CD4-positive, alpha-beta T cell treated with Interleukin-4 for 1 hour (primary cell): ENCODE measurements at places on chromosomes 4 and X.

- DNase-seq, result no peak
Observed at GRCh38 chr4:158094413-158095134, 78.3 kb downstream of the GASK1B start.

- DNase-seq, result no peak
Observed at GRCh38 chrX:54994668-54995351, 822 bp upstream of the PFKFB1 start.

- no peak for DNase-seq
Observed at GRCh38 chr4:124025428-124025827, 628.8 kb downstream of the SPRY1 start.

DNA sequence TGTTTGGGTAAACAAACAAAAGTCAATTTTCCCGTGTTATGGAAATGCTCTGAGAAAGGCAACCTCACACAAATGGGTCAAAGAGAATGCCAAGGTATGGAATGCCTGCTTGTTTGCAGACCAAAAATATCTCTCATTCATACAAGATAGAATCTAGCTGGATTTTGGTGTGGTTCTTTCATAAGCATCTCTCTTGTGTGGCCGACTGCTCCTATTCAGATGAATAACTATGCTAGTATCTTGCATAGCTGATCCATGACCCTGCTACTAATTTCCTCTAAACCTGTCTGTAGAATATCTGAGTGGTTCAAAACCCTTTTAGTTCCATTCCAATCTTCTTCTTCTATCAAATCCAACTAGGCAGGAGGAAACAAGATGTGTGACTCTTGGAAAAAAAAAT is 28.2 kb upstream of the SORBS2 start:
- DNase-seq, result no peak

DNA sequence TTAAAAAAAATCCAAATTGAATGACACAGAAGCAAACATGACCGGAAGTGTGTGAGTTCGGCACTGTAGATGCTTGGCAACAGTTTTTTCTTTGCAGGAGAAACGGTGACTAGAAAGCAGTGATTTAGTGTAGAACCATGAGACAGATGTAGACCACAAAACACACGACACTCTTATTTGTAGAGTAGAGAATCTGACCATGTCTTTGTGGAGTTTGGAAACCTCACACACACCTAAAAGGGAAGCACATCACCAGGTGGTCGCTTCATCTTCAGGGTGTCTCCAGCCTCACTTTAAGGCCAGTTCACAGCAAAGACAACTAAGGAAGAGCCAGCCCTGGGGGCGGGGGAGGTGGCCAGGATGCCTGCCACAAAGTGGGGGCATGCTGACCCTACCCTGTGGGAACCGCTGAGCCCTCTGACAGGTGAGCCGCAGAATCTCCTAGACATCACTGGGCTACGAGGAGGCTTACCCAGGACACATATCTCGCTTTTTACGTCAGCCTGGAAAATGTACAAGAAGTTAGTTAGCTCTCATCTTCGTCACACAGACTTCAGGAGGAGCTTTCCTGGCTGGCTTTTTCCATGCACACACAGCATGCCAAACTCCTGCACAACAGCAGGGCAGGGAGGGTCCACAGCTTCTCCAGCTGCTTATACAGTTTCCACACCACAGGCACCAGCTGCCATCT is 64.4 kb upstream of the PDLIM3 start:
- no peak for DNase-seq

GRCh38 chrX:103681443-103681842 is 5.1 kb downstream of the MORF4L2 start:
- no peak for DNase-seq

GRCh38 chr4:113806850-113807249 is 45.3 kb upstream of the CAMK2D start:
- DNase-seq, result no peak

DNA sequence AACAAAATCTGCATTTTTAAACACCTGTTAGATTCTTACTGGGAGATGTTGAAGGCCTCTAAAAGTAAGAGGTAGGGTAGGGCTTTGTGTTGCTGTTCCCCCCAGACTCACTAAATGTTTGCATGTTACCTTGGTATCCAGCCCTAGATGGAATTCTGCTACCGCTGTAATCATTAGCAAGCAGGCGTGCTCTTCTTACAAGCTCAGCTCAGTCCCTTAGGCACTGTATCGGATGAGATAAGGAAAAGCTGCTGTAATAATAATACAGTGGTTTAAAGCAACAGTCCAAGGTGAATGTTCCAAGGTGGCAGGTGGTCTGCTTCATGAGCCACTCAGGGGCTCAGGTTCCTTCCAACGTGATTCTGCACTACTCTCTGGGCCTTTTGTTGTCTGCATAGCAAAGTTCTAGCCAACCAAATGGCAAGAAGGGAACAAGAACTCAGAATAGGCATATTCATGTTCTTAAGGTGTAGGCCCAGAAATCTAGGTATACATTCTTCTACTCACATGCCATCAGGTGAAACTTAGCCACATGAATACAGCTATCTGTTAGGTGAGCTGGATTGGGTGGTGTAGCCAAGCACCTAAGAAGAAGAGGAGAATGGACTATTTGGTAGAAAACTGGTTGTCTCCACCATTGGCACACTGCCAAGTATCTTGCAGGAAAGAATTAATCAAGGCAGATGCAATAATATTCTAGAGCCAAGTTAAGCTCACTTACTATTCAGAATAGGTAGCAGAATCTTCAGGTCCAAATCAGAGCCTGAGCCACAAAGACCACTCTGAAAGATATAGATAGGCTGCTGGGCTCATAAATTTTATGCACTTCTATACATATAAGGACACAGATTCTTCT is 46.0 kb downstream of the COQ2 start:
- no peak for DNase-seq

GRCh38 chrX:50967736-50968135 is 57.2 kb downstream of the BMP15 start:
- no peak for DNase-seq

DNA sequence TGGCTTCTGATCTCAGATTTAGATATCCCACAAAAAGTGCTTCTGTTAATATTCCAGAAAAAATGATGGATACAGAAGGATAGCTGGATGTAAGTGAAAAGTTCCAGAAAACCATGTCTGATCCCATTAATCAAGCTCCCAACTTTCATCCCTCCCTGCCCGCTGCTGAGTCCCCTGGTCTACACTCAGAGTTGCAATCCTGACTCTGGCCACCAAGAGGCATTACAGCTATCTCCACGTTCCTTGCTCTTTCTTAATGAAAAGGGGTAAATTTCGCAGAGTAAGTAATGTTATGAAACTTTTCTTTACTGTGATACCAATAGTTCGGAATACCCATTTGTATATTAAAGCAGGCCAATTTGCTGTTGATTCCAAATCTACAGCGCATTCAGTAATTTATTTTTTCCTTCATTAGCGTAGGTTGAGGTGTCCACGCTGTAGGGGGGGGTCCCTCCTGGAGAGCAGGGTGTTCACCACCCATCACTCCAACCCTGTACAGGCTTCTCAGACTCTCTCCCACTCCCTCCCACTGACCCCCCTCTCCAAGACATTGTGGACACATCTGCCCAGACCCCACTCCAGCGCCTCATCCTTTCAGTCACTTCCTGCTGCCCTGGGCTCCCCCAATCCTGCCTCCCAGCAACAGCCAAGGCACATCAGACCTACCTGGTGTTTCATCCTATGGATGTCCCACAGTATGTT is 55.1 kb downstream of the RAB40A start:
- DNase-seq, result no peak

DNA sequence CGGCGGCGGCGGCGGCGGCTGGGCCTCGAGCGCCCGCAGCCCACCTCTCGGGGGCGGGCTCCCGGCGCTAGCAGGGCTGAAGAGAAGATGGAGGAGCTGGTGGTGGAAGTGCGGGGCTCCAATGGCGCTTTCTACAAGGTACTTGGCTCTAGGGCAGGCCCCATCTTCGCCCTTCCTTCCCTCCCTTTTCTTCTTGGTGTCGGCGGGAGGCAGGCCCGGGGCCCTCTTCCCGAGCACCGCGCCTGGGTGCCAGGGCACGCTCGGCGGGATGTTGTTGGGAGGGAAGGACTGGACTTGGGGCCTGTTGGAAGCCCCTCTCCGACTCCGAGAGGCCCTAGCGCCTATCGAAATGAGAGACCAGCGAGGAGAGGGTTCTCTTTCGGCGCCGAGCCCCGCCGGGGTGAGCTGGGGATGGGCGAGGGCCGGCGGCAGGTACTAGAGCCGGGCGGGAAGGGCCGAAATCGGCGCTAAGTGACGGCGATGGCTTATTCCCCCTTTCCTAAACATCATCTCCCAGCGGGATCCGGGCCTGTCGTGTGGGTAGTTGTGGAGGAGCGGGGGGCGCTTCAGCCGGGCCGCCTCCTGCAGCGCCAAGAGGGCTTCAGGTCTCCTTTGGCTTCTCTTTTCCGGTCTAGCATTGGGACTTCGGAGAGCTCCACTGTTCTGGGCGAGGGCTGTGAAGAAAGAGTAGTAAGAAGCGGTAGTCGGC is 528 bp downstream of the FMR1 start:
- DNase-seq, result peak; percentile 13

DNA sequence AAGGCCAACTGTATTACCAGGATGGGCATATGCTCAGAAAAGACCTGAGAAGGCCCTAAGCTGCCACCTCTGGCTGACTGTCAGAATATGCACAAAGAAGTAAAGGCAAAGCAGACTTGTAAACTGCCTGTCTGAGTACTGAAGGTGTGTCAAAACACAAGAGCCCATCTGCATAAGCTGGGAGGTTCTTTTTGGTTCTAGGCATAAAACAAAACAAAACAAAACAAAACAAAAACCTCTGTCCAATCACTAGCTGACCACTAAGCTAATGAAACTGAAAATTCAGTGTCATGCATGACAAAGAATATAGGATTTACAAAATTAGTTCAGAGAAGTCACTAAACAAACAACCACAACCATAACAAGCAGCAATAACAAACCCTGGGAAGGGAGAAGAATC is 20.6 kb downstream of the SH3D19 start:
- no peak for DNase-seq

GRCh38 chr4:84750260-84750959 is 167.5 kb downstream of the CDS1 start:
- DNase-seq, result no peak

- DNase-seq, result no peak
Observed at GRCh38 chr4:38620527-38621027, 43.4 kb upstream of the KLF3 start.

DNA sequence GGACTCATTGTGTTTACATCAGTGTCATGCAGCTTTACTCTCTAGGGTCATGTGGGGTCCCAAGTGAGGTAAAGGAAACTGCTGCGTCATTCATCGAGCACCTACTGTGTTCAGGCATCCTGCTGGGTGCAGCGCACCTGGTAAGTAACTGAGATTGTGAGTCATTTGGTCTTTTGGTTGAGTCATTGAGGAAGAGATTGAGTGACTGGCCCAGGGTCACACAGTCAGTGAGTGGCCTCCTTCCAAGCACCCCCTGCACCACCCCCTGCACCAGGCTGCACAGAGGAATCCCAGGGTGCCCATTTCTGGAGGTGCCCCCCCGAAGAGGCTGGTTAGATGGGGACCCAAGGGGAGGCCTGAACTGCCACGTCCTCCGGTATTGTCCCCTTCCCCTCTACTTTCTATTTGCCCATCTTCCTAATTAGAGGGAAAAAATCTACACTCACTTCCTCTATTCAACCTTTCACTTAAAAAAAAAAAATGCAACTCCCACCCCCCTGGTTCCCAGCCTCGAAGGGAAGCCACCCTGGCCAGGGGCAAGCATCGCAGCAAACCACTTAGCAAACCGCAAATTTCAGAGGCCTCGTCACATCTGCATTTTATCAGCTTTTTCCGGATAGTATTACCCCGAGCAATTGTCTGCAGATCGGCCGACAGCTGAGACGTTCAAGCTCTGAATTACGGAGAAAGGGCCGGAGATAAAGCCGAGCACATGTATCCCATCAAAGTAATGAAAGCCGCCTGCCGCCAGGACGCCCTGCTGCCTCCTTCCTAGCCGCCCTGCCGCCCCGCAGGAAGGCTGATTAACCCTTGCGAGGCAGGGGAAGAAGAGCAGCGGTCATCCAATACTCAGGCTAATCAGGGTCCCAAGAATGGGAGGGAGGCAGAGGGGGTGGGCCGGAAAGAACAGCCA is 96.3 kb upstream of the MSX1 start:
- DNase-seq, result no peak

DNA sequence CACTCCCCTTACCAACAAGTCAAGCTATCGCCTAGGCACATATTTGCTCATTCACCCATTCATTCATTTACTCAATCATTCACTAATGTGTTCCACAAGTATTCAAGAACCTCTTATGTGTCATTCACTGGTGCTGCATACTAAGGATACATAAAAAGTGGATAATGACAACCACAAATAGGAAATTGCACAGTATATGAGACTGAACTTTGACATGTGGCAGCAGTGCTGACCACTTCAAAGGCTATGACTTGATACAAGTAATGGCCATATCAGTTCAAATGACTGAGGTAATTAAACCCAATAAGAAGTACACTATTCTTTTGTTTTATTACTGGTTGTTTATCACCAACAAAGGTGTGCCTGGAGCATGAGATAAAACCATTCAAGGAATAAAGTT is 282.5 kb downstream of the KLHL13 start:
- DNase-seq, result no peak

- DNase-seq, result no peak
Observed at GRCh38 chr4:94944726-94945125, 187.0 kb downstream of the BMPR1B start.

DNA sequence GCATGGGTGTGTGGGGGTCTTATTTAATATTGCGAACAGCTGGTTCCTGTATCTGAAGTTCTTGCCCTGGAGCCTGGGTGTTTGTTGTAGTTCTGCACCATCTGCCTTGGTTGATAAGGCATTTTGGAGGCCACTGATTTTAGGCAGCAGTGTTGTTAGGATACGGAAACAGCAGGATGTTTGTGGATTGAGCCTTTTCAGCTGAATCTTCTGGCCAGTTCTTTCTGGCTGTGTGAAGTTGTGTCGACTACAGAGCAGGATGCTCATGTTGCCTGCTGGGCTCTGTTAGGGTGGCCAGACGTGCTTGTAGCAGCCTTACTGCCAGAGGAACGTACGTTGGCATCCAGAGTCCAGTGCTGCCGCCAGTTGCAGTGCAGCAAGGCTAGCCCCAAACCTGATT is 134.2 kb downstream of the PTTG2 start:
- no peak for DNase-seq

GRCh38 chr4:56424697-56425514 is 10.5 kb downstream of the PPAT start:
- peak; percentile 15 for DNase-seq

DNA sequence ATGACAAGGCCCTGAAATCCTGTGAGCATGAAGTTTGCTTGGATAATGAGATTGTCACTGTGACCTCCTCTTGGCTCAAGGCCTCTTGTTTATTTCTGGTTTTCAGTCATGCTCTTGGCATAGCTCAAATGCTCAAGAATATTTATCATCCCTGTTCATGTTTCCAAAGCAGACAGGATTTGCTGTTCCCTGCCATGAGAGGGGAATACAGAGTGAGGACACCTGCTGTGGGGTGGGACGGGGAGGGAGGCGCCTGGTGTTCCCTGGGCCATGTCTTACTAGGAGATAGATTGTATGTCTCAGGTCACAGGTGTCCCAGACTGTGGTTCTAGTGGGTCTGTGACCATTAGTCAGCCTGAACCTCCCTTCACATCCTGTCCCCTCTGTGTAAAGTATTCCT is 34.9 kb upstream of the SH3RF1 start:
- no peak for DNase-seq

GRCh38 chr4:185472103-185472542 is 590 bp upstream of the CCDC110 start:
- DNase-seq, result no peak
